ENCODE measurements at places on chromosomes 6 and 20. TPM values are rescaled to one million over a fixed set of nuclear protein-coding genes. Genes with fewer than 3 reads are reported as not detected.

Gene GLP1R
- not detected for total RNA-seq

Gene CAGE1
- total RNA-seq, result 0.15 TPM

Gene POLR1H
- 49.2 TPM for total RNA-seq

Gene ULBP1
- 0.46 TPM for total RNA-seq

Gene OR12D3
- not detected for total RNA-seq

Gene DEFB132
- not detected for total RNA-seq

Gene TCF21
- 0.15 TPM for total RNA-seq

Gene HLA-DOA
- total RNA-seq, result not detected

Gene ZNF334
- total RNA-seq, result 1.7 TPM

Gene COX4I2
- not detected for total RNA-seq

Gene GSTA4
- total RNA-seq, result 20.8 TPM

Gene ADGRF1
- total RNA-seq, result not detected

Gene GSTA2
- not detected for total RNA-seq

Gene IP6K3
- not detected for total RNA-seq

Gene WFDC5
- total RNA-seq, result not detected

Gene TAGAP
- not detected for total RNA-seq

Gene TENT5A
- total RNA-seq, result 8.1 TPM

Gene PRKN
- 0.15 TPM for total RNA-seq

Gene ANKEF1
- 1.2 TPM for total RNA-seq

Gene ITPA
- 53.3 TPM for total RNA-seq

Gene AK9
- 3.2 TPM for total RNA-seq

Gene HLA-DRB5
- total RNA-seq, result not detected

Gene KCNB1
- total RNA-seq, result under 0.01 TPM

Gene FGD2
- not detected for total RNA-seq

Gene ALDH5A1
- 0.32 TPM for total RNA-seq

Gene DOK5
- 2.4 TPM for total RNA-seq

Gene BTN1A1
- not detected for total RNA-seq

Gene SLC17A3
- not detected for total RNA-seq

Gene TNNC2
- total RNA-seq, result not detected

Gene NFYA
- total RNA-seq, result 11.2 TPM

Gene TP53TG5
- not detected for total RNA-seq

Gene IL17A
- total RNA-seq, result not detected

Gene STMND1
- not detected for total RNA-seq

Gene GNAS-AS1
- 0.15 TPM for total RNA-seq

Gene PNPLA1
- total RNA-seq, result not detected

Gene ADGB
- not detected for total RNA-seq

Gene OPRM1
- not detected for total RNA-seq

Gene TBXT
- not detected for total RNA-seq

Gene SESN1
- total RNA-seq, result 18.8 TPM

Gene WFDC12
- not detected for total RNA-seq

Gene MDFI
- total RNA-seq, result 42.7 TPM

Gene BFSP1
- 2.9 TPM for total RNA-seq

Gene CST2
- not detected for total RNA-seq

Gene MOG
- total RNA-seq, result not detected

Gene BHLHE23
- total RNA-seq, result not detected

Gene CTAGE9
- total RNA-seq, result not detected

Gene NMBR
- not detected for total RNA-seq

Gene C4B
- 1.1 TPM for total RNA-seq

Data from epithelial cell of umbilical artery (primary cell).